ENCODE measurements at places on chromosomes 1 and 21. TPM values are rescaled to one million over a fixed set of nuclear protein-coding genes. Genes with fewer than 3 reads are reported as not detected.

- no peak for DNase-seq
Observed at GRCh38 chr21:36541721-36542139, 61.8 kb upstream of the CLDN14 start.

- peak; percentile 19 for DNase-seq
Observed at GRCh38 chr21:43884012-43884860, 19.2 kb downstream of the AGPAT3 start.

DNA sequence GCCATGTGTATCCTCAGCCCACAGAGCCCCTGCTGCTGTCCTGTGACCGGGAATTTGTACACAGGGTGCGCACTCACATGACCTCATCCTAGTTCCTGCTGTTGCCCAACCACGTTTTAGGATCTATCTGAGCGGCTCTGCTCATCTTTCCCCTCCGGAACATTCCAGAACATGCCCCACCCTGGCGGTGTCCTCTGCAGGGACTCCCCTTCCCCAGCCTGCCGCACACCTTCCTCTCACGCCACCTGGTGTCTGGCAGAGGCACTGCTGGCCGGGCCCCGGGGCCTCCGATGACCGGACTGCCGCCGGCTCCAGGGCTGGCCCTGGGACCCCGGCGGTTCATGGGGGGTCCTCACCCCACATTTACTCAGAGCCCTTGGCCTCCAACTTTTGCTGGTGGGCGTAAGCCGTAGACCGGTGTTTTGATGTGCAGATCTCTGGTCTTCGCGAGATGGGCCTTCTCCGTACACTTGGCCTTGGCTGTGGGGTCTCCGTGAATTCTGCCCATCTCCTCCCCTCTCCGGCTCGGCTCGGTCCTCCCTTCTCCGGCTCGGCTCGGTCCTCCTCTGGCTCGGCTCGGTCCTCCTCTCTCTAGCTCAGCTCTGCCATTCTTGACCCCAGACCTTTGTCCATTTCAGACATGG is 29.5 kb downstream of the ARHGEF16 start:
- DNase-seq: no peak

DNA sequence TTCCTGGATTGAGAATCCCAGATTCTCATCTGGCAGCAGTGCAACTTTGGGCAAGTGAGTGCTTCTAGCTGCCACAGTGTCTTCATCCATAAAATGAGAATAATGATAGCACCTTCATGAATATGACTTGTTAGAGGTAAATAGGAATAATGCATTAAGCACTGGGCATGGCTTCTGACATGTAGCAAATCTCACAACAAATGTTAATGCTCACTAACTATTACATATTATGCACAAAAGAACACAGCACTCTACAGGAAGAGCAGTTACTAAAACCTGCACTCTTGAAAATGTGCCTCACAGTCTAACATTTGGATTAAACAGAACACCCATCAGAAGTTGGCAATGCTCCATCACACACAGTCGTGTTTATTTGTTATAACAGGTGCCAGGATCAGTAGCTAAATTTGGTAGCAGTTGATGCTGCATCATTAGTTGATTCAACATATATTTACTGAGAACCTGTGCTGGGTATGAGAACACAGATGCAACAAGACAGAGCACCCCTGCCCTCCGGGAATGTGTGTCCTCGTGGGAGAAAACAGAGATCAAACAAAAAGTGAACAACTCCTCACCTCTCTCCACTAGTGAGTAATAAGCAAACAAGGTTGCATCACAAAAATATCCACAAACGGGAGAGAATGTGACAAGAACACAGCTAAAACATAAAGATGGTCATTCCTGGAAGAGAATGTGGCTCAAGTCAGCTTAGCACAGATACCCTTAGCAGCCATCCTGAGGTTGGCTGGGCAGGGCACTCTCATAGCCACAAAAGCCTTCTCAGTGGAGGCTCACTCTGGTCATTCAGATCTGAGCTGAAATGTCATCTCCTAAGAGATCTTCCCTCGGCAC is 26.2 kb upstream of the LBR start:
- DNase-seq: no peak

AMY1A gene
- total RNA-seq: not detected

SRM gene
- 107 TPM for total RNA-seq
